ENCODE measurements at places on chromosomes 4 and X.

DNA sequence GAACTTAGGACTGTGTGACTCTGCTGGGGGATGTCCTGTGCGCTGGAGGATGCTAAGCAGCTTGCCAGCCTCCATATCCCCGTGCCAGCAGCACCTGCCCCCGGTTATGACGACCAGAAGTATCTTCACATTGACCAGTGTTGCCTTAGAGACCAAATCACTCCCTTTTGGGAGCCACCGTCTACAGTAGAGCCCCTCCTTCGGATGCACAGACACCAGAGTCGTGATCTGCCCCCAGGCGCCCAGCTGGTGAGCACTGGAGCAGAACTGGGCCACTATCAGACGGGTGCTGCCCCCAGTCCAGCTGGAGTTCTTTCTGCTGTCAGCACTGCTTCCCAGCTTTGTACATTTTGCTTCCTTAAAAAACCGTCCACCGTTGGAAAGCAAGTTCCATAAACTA is 30.0 kb upstream of the TADA2B start:
- no peak for DNase-seq

GRCh38 chr4:184750926-184751584 is 17.2 kb upstream of the CENPU start:
- no peak for DNase-seq

DNA sequence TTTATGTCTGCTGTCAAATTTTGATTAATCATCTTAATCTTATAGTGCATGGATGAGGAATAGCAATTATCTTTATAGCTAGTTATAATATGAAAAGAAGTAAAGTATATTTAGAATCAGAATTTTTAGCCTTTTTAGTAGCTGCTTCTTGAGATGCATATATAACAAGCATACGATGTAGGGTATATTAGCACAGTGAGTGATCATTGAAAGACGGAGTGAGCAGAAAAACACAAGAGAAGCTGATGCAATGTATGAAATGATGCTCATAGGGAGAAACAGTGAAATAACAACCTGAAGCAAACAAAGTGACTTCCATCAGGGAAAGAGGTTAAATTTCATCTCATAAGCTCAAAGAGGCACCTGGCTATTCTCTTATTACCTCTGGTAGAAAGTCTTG is 77.0 kb downstream of the GLRA3 start:
- no peak for DNase-seq

GRCh38 chr4:82515705-82516104 is 46.1 kb downstream of the TMEM150C start:
- DNase-seq = no peak

GRCh38 chr4:112120021-112120420 is 25.2 kb upstream of the FAM241A start:
- no peak for DNase-seq

DNA sequence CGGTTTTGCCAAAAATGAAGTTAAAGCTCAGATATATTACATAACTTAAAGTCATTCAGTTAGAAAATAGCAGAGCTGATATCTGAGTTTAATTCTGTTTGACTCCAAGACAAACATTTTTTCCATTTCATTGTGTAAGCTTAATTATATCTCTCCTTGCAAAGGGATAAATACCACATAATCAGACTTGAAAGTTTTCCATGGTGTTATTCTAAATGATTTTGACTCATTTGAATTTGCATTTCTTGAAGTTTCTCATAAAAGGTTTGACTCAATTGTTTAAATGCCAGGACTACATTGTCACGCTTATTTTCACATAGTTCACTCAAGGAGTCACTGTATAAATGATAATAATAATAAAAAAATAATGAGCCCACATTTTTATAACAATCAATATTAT is 39.4 kb upstream of the DDX60 start:
- no peak for DNase-seq

DNA sequence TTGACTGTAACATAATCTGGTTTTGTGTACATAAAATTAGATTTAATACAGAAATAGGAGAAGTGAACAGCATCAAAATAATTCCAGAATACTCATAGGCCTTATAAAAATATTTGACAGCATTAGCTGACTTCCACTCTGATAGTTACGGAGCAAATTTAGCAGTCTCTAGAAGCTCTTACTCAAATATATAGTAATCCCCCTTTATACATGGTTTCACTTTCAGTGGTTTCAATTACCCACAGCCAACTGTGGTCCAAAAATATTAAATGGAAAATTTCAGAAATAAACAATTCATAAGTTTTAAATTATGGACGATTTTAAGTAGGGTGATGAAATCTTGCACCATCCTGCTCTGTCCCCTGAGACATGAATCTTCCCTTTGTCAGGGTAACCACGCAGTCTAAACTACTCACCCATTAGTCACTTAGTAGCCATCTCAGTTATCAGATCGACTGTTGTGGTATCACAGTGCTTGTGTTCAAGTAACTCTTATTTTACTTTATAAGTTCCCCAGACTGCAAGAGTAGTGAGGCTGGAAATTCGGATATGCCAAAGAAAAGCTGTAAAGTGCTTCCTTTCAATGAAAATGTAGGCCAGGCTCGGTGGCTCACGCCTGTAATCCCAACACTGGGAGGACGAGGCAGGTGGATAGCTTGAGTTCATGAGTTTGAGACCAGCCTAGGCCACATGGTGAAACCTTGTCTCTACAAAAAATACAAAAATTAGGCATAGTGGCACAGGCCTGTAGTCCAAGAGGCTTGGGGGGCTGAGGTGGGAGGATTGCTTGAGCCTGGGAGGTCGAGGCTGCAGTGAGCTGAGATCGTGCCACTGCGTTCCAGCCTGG is 17.2 kb upstream of the RTL9 start:
- DNase-seq = no peak

DNA sequence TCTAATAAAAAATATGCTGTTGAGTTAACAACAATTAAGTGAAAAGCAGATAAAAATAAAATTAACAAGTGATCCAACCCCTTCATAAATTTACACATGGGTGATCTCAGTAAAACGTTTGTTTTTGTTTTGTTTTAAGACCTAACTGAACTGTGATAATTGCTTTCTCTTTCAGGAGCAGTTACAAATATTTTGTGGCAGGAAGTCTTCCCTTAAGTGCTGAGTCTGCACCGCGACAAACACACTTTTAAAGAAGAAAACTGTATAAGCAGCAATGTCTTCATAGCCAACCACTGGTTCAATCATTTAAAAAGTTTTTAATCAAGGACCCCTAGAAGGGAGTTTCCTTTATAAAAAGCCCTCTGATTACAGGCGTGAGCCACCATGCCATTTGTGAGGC is 53.7 kb upstream of the NFKB1 start:
- DNase-seq = no peak

- no peak for DNase-seq
Measured at GRCh38 chrX:136659174-136659573, 11.2 kb downstream of the CD40LG start.

DNA sequence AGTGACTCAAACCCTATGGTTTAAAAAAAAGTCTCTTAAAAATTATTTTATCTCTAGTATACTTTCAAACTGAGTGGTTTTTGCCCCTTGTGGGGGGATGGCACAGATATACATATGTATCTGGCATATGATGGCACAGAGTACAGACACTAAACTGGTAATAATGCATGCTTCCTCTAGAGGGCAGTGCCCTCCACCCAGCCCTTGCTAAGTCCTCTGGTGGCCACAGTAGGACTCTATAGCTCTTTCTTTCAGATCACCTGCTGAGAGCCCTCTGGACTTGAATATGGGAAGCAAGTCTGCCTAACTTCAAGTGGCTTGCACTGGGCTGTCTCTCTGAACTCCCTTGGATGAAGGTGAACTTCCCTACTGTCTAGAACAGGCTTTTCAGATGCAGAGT is 66.3 kb downstream of the TSPAN7 start:
- DNase-seq = no peak

- peak; percentile 30 for DNase-seq
Measured at GRCh38 chrX:135985157-135985972, at the start of gene SLC9A6. TSS of gene SLC9A6 (plus strand) at chrX:135985435. CDS start at chrX:135985659, 224 bp downstream.

- no peak for DNase-seq
Measured at GRCh38 chrX:9878146-9878820, 88.9 kb upstream of the CLDN34 start.

GRCh38 chrX:103066606-103067005 is 2.6 kb upstream of the BEX1 start:
- no peak for DNase-seq

DNA sequence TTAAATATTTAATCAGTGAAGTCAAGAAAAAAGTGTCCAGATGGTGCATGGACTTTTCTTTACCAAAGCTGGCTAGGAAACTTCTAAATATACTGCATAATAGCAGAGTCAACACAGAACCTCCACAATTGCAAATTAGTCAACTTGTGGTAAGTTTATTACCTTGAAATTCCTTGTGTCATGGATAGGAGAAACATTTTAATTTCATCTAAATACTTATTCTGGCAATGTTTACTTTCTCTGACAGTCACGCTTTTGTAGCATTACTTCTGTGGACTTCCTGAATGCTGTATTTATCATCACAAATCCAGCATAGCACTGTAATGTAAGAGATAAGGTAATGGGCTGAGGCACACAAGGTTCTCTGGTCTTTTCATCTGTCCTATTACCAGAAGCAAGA is 2266.1 kb downstream of the PCDH7 start:
- DNase-seq = no peak

- DNase-seq = no peak
Measured at GRCh38 chr4:180190382-180190781, 2052.8 kb upstream of the TENM3 start.

DNA sequence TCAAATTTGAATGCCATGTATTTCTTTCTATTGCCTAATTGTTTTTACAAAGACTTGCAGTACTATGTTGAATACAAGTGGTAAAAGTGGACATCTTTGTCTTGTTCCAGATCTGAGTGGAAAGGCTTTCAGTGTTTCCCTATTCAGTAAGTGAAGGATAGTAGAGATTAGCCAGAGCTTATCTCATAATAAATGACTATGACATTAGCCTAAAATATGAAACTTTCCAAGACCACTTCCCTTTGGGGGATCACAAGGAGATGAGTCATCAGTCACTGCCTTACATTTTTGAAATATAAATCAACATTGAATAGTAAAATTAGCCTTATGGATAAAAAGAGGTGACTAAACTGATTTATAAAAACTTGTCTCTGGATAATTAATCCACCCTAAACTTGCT is 554.1 kb upstream of the MAGEB2 start:
- no peak for DNase-seq
